Bone marrow (tissue), 2 donors: ENCODE measurements at places on chromosomes 6 and 20.

- no peak for DNase-seq
These were observed 9.0 kb upstream of the OVOL2 start for GRCh38 chr20:18066421-18067333.

GRCh38 chr6:50820869-50821264 lies 2.2 kb downstream of the TFAP2B start:
- DNase-seq, result no peak

DNA sequence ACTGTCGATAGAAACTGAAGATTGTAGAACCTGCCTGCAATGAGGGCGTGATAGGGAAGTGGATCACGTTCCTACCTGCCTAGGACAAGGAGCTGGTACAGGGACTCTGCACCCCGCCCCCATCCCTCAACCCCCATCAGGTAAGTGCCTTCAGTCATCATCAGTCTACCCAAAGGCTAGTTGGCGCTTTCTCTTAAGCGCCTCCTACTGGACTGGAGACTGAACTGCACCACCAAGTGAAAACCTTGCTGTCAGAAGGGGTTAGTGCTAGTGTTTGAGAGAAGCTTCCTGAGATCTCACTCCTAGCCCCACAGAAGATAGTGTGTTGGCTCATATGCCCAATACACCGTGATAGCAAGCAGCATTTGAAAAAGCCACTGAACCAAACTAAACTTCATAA lies 706.5 kb upstream of the MAN1A1 start:
- no peak for DNase-seq

GRCh38 chr6:56947924-56948323 lies 7.0 kb upstream of the BEND6 start:
- no peak for DNase-seq

DNA sequence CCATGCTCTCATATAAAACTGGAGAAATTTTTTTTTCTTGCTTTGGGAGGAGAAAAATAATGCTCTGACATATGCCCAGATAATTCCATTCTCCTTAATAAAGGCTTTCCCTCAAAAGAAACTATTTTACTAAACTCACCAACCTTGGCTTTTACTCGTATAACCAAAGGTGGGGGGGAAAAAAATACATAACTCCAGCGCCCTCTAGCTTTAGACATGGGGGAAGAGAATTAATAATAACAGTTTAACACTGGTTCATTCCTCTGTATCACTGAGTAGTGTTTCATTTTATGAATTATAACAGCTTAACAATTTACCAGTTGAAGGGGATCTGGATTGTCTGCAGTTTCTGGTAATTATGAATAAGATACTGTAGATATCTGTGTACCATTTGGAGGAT lies 1226.1 kb downstream of the GRIK2 start:
- no peak for DNase-seq

DNA sequence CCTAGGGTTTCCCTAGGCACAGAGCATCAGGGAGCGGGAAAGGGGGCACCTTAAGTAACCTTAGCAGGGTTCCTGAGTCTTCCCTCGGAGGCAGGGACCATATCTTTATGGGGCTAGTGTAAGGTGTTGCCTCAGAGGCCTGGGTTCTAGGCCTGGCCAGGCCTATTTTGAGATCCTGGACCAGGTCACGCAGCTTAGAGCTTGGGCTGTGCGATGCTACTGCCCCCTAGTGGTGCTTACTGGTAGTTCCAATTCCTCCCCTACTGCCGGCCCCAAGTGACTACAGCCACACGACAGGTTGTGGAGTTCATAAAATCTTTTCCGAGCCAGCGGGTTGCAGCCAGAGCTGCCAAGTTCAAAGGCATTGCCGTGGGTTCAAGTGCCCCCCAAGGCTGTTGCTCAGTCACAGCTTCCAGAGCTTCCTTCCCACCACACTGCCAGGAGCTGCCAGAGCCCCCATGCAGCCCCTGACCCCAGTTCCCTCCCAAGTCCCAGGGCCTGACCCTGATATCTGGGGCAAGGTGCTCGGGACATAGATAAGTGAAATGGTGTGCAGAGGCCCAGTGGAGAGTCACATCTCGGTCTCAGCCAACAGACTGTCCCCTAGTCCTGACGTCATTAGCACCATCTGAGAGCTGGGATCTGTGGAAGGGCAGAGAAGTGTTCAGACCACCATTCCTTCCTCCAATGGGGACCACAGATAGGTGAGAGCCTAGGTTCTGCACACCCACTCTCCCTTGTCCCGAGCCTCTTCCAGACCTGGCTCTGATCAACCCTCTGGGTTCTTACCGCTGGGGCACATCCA lies 3.3 kb downstream of the LRRC73 start:
- peak; percentile 49 for DNase-seq

GRCh38 chr6:36119209-36119608 lies 11.1 kb upstream of the MAPK13 start:
- no peak for DNase-seq

GRCh38 chr20:46803123-46804020 lies 91.3 kb upstream of the EYA2 start:
- DNase-seq, result no peak

- DNase-seq, result no peak
These were observed 136.3 kb upstream of the NEDD9 start for GRCh38 chr6:11368760-11369159.

GRCh38 chr20:23966927-23967615 lies 21.5 kb downstream of the GGTLC1 start:
- DNase-seq, result no peak

DNA sequence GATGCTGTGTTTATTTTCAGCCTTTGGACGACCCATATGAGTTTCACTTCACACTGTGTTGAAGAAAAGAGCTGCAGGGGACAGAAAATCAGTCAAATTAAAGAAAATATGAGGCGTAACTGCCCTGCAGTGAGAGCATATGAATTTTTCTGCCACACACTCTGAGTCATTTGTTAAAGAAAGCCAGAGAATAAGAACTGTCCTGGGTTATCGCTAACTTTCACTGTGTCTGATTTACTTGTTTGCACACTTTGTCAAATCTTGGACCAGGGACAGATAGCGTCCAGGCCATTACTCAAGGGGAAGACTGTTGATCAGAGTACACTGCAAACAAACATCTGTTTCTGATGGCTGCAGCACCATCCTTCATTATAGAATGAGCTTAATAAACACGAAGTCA lies 126.8 kb upstream of the AGPAT4 start:
- no peak for DNase-seq

GRCh38 chr6:145529582-145529981 lies 205.7 kb downstream of the EPM2A start:
- DNase-seq, result no peak

DNA sequence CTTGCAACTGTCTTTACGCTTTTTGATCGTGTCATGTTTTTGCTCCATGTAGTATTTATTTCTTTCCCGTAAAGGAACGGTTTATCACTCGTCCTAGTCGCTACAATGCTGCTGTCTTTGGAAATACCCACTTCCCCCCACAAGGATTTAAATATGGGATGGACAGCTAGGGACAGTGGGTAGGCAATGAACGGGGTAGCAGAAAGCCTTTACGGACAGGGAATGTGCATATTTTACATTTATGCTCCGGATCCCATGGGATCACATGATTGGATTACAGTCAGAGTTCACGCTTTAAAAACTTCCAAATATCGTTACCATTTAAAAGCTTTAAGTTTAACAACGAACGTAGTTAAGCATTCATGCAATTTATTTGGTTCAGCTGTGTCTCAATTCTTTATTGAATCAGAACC lies 1.2 kb downstream of the HIVEP1 start:
- DNase-seq, result no peak

DNA sequence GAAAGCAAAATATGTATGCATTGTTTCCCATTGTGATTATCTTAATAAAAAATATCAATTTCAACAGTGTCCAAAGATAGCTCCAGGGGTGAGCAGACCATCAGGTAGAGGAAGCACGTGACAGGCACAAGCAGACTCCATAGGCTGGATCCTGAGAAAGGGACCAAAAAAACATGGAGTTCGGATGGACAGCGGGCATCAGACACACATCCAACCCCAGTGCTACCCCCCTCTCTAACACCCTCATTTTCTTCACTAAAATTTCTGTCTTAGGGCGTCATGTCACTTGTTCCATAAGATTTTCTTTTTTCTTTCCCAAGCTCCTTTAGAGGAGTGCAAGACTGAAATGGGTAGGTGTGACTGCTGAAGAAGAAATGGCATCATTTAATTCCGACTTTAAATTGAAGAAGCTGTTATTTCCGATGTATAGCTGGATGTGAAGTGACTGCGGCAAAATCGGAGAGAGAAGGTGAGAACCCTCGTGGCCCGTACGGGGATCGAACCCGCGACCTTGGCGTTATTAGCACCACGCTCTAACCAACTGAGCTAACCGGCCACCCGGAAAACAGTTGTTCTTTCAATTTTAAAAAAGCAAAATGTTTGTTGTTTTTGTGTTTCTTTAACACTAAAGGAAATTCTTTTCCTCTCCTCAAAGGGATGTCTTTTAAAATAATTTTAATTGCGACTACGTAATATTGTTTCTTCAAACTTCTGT lies 10.3 kb upstream of the PRSS16 start:
- DNase-seq, result no peak

DNA sequence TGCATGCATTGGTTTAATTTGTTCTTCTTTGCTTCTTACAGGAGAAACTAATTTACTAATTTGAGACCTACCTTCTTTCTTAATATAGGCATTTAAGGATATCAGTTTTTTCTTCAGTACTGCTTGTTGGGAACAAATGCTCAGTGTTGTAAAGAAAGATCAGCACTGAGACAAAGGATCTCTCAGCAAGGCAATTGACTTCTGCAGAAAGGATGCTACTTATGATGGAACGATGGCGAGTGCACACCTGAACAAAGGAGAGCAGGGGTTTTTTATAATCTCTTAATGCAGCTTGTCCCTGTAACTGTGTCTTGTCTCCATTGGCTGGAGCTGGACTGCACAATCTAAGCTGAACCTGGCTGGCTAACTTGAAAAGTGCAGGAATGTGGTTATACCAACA lies 64.2 kb downstream of the RPP21 start:
- DNase-seq, result no peak

DNA sequence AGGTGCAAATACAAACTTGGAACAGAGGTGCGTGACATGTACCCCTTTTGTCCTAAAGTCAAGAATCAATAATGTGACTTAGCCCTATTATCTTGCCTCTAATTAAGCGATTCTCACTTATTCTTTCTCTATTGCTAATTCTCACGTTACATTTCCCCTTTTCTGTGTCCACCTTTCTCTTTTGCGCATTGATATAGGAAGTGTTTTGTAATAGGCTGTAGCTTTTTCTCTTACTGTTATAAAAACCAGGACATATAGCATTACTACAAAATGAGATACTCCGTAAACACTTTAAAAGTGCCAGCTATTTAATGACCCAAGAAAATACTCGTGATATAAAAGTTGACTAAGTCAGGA lies 669 bp upstream of the TMEM30A start:
- DNase-seq, result peak; percentile 35

DNA sequence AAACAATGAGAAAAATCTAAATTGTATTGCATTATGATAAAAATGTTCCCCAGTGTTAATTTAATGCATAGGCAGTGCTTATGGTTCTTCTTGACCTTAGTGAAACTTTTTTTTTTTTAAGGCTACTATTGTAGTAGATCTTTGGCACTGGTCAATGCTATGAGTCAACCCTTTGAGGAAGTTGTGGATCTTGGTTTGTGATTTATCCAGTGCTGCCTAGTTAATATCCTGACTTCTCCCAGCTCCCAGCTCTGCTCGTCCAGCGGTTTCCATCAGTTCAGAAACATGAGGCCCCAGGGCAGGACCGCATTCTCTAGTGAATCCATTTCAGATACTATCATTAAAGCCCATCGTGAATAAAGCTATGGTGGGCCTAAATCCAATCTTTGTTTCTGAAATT lies 364.5 kb upstream of the JARID2 start:
- DNase-seq, result no peak
